H9 (cell line): ENCODE measurements at places on chromosomes 5 and 9. TPM values are rescaled to one million over a fixed set of nuclear protein-coding genes. Genes with fewer than 3 reads are reported as not detected.

GRCh38 chr9:109242014-109242413 lies 75.0 kb upstream of the FRRS1L start:
- DNase-seq, result no peak

Gene CKMT2
- 1.5 and 1.8 TPM in 2 replicates for total RNA-seq

GRCh38 chr5:127839072-127839471 lies 135.9 kb downstream of the CCDC192 start:
- no peak for DNase-seq

Gene ZNF483
- total RNA-seq, result 46.8 and 48.1 TPM in 2 replicates

Gene OR1K1
- not detected in 2 replicates for total RNA-seq

GRCh38 chr9:137084526-137084925 lies 2.3 kb upstream of the MAN1B1 start:
- no peak for DNase-seq

Gene CDX1
- 0.22 TPM in 1 of 2 replicates, not detected in the other for total RNA-seq

DNA sequence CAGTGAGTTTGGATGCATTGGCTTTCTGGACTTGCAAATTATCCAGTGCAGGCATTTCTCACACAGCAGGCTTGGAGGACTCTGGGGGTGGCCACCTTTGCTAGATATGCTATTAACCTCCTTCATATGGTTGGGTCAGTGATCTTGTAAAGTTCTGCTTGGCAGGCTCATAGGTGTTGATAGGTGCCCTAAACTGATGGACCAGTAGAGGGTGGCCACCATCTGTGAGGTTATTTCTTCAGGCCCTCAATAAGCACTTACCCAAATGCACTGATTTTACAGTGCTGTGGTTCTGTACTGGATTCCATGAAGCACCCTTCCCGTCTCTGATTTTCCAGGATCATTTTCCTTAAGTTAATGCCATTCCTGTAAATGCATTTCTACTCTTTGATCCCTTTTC lies 216.3 kb downstream of the COMMD10 start:
- no peak for DNase-seq

DNA sequence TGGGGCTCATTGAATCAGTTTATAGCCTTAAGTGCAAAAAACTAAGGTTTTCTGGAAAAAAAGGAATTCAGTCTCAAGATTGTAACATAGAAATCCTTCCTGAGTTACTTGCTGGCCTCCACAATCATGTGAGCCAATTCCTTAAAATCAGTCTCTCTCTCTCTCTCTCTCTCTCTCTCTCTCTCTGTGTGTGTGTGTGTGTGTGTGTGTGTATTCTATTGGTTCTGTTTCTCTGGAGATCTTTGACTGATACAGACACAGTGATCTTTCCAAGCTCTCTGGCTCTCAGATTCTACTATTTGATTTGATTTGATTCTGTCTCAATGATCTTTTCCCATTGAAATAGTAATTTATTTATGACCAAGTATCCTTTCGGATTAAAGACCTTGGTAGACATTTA lies 74.6 kb downstream of the CFAP95 start:
- no peak for DNase-seq
